Renal pelvis (tissue), 12 donors: ENCODE measurements at places on chromosomes 13 and 19.

DNA sequence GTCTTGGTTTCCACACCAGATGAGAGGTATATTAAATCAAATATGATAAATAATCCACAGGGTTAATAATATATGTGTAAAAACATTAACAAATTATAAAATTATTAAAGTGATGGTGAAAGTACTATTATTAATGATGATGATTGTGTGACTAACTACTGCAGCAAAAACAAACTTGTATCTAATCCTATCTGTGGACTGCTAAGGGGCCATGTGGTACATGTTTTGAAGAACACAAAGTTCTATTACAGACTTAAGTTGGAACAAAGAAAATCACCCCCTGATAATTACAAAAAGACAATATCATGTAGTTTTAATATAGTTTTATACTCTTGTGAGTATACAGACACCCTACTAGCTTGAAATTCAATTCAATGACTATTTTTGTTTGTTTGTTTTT, 504.2 kb upstream of the NBEA start:
- DNase-seq = no peak

GRCh38 chr19:33047422-33047821, 17.3 kb downstream of the RHPN2 start:
- DNase-seq = no peak

DNA sequence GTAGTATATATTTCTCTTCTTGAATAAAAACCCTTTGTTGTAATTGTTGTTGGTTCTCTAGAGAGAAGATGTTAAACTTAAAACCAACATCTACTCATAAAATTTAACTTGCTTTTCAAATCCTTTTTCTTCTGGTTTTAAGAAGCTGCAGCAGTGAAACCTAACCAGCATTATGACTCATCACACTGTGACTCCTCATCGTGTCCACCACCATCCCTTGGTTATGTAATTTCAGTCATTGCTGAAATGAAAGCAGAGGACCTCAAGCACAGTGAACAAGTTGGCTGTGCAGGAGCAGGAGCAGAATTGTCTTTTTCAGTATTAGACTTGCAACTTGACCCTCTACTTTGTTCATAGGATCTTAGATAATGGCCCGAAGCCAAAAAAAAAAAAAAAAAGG, 64.9 kb upstream of the HTR2A start:
- DNase-seq = no peak

- no peak for DNase-seq
Measured at GRCh38 chr13:39599842-39600241, 3.2 kb downstream of the LHFPL6 start.

GRCh38 chr13:95380468-95381211, 79.4 kb upstream of the ABCC4 start:
- DNase-seq = peak; percentile 86

- DNase-seq = peak; percentile 95
Measured at GRCh38 chr13:110705826-110706569, at the start of gene CARS2. CARS2 (minus strand) TSS chr13:110706116; CDS start chr13:110706093, 23 bp downstream.

DNA sequence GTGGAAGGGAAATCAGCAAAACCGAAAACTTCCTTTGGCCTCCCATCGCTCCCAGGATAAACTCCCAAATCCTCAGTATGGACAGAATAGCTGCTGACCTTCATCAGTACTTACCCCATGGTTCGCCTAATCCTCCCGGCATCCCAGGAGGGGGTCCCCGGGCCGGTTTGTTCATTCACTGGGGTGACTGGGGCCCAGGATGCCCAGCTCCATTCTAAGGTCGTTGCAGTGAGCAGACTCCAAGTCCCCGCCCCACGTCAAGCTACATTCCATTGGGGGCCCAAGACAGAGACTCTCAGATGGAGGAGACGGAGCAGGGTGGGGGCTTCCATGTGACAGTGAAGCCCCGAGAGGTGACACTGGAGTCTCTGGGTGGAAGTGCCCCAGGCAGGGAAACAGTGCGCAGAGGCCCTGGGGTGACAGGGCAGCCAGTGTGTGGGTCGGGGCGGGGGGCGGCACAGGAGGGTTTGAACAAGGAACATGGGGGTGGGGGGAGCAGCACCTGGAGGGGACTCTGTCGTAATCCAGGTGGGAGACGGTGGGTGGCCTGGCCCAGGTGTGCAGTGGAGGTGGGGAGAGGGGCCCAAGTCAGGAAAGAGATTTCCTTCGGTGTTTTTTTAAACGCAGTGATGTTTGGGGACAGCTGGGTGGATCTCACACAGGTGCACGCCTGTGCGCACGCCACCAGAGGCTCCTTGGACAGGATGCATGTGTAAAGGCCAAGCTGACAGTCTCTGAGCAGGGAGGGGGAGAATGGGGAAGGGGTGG, 5.1 kb downstream of the SSBP4 start:
- no peak for DNase-seq

DNA sequence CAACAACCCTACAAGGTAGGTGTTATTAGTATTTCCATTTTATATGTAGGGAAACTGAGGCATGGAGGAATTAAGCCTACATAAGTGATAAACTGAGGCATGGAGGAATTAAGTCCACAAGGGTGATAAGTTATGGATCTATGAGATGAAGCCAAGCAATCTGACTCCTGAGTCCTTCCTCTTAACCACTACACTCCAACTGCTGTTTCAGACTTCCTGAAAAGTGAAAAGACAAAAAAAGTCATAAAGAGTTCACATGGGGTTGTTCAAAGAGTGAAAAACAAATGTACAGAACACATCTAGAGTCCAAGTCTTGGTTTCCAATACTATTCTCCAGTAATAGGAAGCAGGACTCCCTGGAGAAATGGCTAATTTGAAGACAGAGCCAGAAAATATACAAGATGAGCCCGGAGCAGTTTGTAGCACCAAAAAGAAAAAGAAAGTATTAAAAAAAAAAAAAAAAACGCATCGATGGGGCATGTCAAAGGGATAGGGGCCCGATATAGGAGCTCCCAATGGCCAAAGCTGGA, 12.1 kb downstream of the CRYL1 start:
- no peak for DNase-seq

DNA sequence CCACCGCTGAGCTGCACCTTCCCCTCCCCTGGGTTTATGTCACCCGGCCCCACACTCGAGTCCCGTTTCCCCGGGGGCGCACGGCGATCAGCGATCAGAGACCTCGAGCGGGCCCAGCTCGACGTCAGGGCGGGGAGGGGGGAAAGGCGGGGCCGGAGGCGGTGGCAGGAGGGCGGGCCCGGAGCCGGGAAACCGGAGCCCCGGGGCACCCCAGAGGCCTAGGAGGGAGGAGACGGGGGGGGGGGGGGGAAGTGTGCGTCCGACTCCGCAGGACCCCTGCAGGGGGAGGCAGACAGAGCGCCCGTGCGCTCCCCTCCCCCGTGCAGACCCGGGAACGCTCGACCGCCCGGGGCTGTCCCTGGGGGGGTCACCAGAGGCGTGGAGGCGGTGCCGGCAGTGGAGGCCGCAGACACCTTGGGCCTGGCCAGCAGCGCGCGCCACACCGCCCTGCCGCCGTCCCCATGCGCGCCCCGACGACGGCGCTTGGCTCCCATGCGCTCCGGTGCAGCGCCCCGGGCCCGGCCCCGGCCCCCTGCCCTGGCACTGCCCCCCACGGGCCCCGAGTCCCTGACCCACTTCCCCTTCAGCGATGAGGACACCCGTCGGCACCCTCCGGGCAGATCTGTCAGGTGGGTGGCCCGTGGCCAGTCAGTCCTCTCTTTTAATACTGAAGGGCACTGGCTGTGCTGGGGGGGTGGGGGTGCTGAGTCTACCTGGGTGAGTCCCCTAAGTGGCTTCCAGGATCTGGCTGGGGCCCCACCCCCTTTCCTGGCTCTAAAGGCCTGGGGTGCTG, 11.8 kb downstream of the PDE4A start:
- no peak for DNase-seq

DNA sequence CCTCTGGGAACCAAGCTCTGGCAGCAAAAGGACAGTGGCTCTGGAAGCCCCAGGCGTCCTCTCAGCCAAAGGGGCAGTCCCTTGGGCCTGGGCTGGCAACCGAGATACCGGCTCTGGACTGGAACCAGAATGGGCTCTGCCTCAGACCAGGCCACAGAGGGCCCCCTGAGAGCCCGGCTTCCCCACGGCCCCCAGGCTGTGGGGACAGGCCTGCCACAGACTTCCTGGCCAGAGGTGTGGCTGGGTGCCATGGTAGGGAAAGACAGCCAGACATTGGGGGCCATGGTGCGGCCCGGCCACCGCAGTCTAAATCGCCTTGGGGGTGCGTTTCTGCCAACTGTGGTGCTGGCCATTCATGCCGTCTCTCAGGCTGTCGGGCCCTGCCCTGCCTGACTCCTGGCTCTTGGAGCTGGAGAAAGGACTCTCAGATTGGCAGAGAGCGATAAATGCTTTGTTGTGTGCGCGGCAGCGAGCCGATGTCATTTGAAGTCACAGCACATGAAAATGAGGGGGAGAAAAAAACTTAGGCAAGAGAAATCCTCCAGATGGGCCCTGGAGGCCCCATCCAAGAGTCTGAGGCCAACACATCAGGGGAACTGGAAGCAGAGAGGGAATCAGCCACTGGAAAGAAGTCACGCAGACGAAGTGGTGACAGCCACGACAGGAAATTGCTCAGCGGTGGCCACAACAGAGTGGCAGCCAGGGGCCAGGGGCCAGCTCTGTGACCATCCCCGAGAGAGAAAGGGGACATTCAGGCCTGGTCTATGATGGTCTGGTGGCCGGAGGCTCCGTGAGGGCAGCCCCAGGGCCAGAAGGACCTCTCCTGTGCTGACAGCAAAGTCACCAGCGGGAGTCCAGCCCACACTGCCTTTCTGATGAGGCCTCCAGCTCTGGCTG, 26.5 kb downstream of the SH3GL1 start:
- DNase-seq = no peak

DNA sequence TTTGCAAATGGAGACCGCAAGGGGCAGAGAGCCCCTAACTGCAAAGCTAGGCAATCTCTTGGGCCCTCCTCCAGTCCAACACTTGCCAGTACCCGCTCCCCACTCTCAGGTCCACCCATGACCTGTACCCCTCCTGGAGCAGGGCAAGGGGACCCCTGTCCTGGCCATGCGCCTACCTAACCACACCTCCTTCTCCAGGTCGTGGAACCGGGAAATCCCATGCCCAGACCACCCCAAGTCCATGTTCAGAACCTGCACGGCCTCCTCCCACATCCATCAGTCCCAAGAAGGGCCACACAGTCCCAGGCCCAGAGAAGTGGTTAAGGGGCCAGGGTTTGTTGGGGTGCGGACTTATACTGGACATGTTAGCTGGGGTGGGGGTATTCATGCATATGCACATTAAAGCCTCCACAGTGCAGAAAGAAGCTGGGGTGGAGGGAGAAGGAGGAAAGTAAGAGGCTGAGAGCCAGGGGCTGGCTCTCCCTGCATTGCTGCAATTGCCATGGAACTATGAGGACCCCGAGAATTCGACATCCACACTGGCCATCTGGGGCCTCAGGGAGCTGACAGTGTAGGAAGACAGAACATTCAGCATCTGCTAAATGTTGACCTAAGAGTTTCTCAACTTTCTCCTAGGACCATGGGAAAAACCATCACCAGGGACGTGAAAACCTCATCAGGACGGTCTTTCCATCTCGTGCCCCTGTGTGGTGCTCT, 39.0 kb downstream of the HSPH1 start:
- DNase-seq = no peak
